Stimulated activated CD4-positive, alpha-beta T cell treated with anti-CD3 and anti-CD28 coated beads, Interleukin-2, amount 100 ng/mL, for 24 hours (primary cell): ENCODE measurements at places on chromosomes 6 and 20.
A peak's percentile ranks its signal among the peaks of the same experiment; 100 is the strongest.

- no peak for DNase-seq
Observed at GRCh38 chr20:52404671-52405070, 213.1 kb upstream of the ZFP64 start.

DNA sequence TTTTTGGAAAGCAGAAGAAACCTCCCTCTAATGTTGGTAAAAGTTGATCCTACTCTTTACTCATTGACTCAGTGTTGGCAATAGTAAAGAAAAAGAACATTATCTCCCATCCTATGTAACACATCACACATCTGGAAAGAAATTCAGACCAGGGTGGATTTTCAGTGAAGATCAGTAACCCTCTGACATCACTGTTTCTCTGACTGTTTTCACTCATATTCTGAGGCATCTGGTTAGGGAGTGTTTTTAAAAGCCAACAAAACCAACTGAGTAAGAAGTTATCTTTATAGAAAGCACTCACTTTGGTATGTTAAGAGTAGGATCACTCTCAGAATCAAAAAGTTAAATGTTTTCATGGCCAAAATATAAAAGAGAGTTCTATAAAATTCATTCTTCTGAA lies 143.6 kb downstream of the DST start:
- DNase-seq: no peak

- no peak for DNase-seq
Observed at GRCh38 chr6:66662196-66662595, 955.2 kb upstream of the EYS start.

- DNase-seq: no peak
Observed at GRCh38 chr20:46324960-46325703, 16.8 kb upstream of the CDH22 start.

DNA sequence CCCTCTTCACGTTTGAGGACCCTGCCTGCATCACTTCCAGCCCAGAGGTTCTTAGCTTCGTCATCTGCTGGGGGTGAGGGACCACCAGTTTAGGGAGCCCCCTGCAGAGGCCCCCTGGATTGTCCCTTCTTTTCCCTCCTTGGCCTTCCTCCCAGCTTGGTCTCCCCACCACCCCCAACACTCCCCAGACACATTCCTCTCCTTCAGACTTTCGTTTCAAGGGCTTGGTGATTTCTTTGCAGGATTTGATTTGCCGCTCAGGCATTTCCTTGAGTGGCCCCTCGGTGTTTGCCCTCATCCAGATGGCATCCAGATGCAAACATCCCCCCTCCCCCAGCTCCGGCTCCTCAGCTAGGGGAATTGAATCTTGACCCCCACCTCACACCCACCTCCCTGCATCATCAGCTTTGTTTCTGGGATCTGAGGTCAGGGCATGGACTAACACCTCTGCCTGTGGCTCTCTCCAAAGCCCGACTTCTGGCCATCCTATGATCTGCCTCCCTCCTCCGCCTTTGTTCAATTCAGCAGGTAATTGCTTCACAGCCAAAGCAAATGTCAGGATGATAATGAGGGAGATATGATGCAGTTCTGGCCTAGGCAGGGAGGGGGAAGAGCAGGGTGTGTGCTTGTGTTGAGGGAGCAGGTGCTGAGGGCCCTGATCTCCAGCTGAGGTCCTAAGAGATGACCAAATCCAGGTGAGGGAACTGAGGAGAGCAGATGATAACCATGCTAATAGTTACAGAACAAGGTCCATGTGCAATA lies 141.5 kb downstream of the VEGFA start:
- DNase-seq: no peak

- DNase-seq: no peak
Observed at GRCh38 chr20:43975096-43975768, 60.6 kb downstream of the TOX2 start.

DNA sequence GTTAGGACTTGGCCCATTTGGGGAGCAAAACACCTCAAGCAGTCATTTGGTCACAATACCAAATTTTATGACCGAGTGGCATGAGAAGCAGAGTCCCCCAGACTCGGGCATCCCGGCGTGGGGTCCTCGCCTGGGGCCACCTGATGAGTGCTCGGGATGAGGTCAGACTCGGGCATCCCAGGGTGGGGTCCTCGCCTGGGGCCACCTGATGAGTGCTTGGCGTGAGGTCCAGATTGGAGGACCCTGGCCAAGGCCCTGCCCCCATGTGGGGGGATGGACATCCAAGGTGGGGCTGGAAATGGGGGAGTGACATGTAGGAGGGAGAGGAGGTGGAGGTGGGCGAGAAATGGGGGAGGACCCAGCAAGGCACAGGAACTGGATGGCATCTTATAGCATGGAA lies 56.1 kb upstream of the CST7 start:
- no peak for DNase-seq

DNA sequence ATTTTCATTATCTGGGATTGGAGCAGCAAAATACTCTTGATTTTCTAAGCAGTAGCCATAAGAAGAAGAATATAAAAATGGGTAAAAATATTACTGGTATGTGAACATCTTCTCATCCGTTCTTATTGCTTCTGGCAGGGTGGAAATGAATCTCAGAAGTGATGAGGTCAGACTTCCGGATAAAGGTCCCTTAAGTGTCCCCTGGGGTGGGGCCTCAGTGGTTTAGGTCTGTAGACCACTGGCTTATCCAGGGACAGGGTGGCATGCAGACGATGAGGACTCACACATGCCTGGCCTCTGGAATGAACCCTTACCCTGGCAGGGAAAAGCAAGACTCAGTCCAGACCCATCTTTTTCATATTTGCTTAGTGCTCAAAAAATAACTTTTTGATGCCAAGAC lies 143.3 kb downstream of the UST start:
- no peak for DNase-seq

- DNase-seq: no peak
Observed at GRCh38 chr6:80148220-80148619, 41.7 kb downstream of the BCKDHB start.

GRCh38 chr6:100126790-100127484 lies 132.9 kb upstream of the MCHR2 start:
- no peak for DNase-seq

GRCh38 chr6:154411076-154411475 lies 54.5 kb upstream of the IPCEF1 start:
- no peak for DNase-seq

DNA sequence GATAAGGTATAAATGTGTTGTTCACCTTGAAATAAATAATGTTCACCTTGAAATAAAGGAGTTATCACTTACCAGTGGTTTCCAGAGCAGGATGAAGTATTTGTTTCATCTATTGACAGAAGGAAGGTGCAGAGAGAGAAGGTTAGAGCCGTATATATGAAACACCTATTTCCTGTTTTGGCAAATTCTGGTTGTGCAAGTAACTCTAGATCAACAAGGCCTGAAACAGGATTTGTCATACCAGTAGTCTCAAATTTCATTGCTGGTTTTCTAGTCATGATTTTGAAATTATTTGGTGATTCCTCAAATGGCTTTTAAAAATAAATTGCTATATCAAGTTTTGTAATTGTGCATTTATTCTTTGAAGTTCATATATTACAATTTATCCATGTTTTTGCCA lies at the start of gene CRISP3:
Gene CRISP3, minus strand, starts transcription at position 130 of the 400 bp plus-strand sequence. Its CDS starts 21 bp downstream, at position 109.
- no peak for DNase-seq

DNA sequence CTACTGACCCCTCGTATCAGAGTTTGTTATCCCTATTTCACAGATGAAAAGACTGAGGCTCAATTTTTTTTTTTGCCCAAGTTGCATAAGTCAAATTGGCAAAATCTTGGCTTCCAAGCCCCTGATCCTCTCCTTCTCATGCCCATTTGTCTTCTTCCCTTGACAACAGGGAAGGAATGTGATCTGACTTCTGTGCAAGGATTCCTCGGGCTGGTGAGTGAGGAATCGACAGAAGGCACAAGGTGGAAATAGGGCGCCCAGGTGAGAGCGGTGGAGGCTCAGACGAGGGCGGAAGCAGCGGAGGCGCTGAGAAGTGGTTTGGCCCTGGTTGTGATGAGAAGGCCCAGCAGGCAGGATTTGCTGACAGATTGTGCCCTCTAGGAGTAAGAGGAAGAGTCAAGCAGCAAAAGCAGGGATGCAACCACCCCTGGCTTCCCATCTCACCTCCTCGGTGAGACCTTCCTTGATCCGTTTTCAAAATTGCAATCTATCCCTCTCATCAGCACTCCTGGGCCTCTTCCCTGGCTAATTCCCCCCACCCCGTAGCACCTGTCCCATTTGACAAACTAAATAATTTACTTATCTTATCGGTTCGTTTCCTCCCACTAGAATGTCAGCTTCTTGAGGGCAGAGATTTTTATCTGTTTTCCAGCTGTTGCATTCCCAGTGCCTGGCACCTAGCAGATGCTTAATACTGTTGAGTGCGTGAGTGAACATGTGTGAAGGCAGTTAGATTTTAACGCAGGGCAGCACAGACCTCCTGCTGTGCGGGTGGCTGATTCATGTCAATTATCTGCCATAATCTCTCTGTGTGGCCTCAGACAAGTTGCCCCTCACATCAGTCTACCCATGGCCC lies 3.7 kb upstream of the SIRPA start:
- no peak for DNase-seq

DNA sequence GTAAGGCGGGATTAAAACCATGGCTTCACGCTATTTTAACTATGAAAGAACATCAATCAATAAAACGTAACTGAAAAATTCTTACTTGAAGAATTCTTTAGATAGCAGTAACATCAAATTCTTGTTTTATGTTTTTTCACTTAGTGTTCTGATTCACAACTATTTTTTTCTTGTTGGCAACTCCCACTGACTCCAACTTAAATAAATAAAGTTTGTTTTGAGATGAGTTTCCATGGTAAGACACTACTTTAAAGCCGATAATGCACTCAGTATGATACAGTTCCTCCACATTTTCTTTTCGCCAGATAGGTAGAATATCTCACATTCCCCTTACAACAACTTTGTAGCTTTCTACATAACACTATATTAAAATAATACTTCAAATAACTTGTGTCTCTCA lies 33.1 kb upstream of the CNKSR3 start:
- DNase-seq: no peak

DNA sequence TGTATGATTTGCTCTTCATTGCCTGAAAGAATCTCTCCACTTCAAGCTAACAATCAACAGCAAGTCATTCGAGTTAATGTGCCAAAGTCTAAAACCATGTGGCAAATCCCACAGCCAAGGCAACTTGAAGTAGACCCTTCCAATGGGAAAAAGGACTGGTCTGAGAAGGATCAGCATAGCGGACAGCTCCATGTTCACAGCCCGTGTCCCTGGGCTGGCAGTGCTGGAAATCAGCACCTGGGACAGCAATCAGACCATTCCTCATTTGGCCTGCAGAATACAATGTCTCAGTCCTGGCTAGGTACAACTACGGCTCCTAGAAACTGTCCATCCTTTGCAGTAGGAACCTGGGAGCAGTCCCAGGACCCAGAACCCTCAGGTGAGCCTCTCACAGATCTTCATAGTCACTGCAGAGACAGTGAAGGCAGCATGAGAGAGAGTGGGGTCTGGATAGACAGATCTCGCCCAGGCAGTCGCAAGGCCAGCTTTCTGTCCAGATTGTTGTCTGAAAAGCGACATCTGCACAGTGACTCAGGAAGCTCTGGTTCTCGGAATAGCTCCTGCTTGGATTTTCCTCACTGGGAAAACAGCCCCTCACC lies 1.1 kb downstream of the GJA10 start:
- DNase-seq: no peak

- DNase-seq: peak; percentile 83
Observed at GRCh38 chr6:159104163-159104925, 59.6 kb upstream of the TAGAP start.

- no peak for DNase-seq
Observed at GRCh38 chr6:47567586-47567985, 90.0 kb downstream of the CD2AP start.

- no peak for DNase-seq
Observed at GRCh38 chr20:57409316-57409671, 18.1 kb downstream of the RBM38 start.

DNA sequence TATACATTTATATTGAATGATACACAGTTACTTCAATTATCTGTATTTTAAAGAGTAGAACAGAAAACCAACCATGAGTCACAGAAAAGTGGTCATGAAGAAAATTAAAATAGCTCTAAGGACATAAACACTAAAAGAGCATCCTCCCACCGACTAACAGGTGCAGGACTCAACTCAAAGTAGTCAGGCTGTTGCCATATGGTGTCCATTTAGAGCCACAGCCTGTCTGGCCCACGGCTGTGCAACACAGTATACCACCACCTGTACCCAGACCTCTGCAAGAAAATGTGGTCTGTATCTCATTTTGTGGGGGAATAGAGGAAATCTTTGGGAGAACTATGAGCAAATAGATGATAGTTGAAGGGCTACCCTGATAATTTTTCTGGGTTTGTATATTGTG lies 449.8 kb upstream of the RNF217 start:
- no peak for DNase-seq

DNA sequence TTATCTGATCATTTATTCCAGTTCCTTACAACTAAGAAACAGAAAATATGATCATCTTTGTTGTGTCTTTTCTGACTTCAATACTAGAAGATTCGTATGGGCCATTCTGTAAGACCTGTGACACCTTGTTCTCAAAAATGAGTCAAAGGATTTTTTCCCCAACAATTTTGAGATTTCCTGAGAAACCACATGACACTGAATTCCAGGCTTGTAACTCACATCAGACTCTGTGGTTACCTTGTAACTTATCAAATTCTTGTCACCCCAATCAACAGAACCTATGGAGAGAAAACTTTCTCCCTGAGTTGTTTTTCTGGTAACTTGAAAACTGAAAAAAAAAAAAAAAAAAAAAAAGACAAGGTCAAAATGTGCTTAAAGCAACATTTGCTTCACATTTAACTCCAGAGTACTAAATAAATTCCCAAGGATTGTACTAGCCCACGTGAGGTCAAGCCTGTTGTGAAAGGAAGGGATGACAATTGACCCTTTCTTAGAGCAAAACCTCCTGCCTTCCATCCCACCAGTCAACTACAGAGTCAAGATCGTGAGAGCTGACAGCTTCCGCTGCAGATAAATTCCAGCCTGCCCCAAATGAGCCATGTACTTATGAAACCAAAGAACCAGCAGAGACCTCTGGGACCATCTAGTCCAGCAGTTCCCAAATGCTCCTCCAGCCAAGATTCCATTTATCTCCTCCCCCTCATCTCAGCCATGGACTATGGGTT lies 140.3 kb downstream of the TBX18 start:
- no peak for DNase-seq

- no peak for DNase-seq
Observed at GRCh38 chr20:47118206-47118605, 223.6 kb downstream of the EYA2 start.

GRCh38 chr6:136846046-136846445 lies 23.7 kb downstream of the PEX7 start:
- DNase-seq: no peak

DNA sequence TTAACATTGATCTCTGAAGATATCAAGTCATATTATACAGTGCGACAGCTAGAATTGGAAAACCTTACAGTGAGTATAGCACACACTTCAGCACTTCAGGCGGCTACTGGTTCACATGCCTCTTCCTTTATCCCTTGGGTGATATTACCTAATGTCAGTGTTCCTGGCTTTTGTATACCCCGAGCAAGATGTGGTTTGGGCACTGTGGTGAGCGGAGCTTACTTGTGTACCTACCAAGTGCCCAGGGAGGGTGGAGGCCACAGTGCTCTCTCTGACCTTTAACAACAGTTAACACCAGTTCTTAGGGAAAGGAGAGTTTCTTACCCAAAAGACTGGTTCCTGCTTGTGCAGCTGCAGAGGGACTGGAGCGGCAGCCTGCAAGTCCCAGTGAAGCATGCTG lies 64.4 kb downstream of the PTPN1 start:
- no peak for DNase-seq
